ENCODE measurements at places on chromosomes 1 and 21.

GRCh38 chr1:221336126-221336525 is 405.8 kb downstream of the DUSP10 start:
- DNase-seq = no peak

GRCh38 chr1:87249803-87250202 is 78.9 kb upstream of the LMO4 start:
- no peak for DNase-seq

GRCh38 chr1:227922501-227923352 is 25.0 kb downstream of the WNT9A start:
- DNase-seq = no peak

DNA sequence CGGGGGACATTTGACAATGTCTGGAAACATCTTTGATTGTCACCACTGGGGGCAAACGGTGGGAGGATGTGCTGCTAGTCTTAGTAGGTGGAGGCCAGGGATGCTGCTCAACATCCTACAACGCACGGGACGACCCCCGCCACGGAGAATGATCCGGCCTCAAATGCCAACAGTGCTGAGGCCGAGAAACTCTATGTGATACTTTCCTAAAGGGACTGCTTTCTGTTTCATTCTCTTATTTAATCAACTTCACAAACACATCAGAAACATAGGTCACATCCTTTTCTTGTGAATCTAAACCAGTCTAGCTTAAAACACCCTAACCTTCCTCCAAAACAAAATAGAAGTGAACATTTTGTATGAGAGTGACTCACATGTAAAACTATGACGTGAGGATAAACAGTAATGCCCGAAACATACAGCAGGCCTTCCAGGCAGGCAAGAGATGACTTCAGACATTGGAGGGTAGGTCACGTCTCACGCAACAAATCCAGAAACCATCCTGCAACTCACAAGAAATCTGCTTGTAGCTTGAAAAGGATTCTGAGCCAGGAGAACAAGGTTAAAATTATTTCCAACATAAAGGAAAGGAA is 37.2 kb upstream of the ETS2 start:
- DNase-seq = no peak

DNA sequence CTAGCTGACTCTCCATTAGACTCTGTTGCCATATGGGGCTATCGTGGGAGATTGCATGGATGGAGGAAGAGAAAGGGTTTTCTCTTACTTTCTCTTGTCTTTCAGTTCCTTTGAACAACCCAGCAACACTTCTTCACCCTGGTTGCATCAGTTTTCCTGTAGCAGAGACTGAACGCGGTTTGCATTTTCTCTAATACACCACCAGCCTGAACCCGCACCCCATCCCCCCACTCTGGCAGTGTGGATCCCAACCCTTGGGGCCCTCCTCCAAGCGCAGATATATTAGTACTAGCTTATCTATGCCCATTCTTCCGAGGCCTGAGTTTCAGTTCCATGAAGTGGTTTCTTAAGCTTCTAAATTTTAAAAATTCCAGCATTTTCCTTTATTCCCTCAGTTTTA is 12.6 kb downstream of the DR1 start:
- DNase-seq = no peak

DNA sequence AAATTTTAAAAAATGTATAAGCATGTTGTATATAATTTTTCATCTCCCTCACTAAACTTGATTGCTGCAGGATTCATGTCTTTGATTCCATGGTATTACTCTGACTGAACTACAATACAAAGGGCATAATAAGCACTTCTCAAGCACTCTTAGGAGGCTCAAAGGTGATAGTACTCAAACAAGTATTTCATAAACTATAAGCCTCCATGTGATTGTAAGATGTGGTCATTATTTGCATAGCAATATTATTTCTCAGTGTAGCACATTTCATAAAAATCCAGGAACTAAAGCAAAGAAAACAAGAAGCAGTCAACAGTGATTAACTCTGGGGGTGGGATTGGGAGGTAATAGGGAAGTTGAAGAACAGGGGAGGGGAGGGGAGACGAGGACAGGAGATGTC is 106.2 kb upstream of the DPT start:
- DNase-seq = no peak

DNA sequence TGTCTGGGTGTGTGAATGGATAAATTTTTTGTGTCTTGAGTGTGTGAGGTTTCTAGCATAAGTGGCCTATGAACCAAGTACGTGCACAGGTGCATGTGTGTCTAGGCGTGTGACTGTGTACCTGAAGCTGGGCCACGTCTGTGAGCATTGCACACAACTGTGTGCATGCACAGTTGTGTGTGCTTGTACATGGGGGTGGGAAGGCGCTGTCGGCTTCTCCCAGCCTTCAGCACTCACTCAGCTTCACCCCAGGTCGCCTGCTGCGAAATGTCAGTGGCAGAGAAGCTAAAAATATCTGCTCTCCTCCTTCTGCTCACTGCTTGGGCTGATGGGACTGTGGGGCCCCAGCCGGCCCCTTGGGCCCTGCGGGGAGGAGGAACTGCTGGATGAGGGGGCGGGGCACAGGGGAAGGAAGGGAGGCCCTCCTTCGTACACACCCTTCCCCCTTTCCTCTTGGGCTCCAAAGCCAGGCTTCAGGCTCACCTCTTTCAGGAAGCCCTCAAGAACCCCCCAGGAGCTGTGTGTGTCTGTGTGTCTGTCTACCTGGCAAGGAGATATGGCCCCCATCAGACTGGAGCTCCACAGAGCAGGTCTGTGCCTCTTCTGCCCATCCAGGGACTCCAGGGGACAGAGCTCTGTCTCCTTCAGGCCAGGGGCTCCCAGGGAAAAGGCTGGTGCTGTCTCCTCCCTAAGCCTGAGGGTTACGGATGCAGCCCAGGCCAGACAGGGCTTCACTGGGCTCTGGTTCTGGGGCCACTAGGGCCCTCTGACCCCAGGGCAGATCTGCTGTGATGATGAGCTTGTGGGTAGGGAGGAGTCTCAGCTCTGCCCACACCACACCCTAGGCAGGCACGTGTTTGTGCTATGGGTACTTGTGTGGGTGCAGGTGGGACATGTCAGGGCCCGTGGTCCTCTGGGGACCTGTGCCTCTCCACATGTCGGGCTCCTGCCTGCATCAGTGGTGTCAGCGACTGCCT is 35.6 kb upstream of the WASF2 start:
- peak; percentile 87 for DNase-seq

DNA sequence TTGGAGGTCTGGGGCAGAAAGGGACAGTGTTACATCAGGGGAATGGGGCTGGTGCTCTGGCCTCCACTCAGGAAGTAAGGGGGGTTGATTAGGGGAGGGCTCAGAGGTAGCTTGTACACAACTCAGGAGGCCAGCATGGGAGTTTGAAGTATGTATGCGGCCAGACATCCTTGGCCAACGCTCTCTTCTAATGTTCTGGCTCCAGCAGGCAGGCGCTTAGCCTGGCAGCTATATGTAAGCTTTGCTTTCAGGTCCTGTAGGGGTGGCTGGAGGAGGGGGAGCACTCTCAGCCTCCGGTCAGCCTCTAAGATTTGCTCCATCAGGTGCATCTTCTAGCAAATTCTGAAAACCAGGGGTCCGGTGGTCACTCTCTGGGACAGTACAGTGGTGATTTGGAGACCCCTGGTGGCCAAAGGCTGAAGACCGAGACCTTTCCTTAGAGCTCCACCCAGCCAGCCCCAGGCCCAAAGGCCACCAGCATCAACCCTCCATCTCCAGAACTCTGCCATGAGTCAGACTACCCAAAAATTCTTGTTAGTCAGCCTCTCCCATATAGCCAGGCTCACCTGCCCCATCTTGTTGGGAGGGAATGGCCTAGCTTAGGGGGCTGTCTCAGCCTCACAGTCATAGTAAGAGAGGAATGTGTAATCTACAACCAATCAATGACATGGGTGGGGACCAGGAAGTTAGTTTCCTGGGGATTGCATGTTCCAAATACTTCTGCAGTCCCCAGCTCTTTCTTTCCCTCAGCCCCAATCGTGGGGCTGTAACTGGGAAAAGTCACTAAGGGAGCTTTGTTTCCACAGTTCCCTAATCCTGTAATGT is 9.7 kb upstream of the COL8A2 start:
- peak; percentile 83 for DNase-seq

DNA sequence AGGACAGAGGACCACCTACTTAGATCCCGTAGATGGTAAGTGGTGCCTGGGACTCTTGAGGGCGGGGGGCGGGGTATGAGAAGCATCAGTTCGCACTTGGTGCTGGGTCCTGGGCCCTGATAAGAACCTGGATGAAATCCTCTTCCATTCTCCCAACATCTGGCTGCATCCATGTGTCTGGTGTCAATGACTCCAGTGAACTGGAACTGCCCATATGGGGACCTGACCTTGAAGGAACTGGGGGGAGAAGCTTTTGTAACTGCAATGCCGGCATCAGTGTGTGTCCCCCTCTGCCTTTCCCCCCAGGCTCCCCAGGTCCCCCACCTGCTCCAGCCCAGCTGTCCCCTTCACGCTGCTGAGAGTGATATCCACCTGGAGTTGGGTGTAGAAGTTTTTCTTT is 49.7 kb upstream of the EPB41 start:
- no peak for DNase-seq

GRCh38 chr1:86972262-86972661 is 57.8 kb downstream of the HS2ST1 start:
- no peak for DNase-seq

GRCh38 chr21:33300701-33301631 is 23.8 kb upstream of the IFNAR1 start:
- peak; percentile 40 for DNase-seq

- DNase-seq = no peak
These were observed 312.5 kb upstream of the DUSP10 start for GRCh38 chr1:222054416-222054815.

- DNase-seq = no peak
These were observed 204.5 kb upstream of the GREM2 start for GRCh38 chr1:240816472-240816871.

DNA sequence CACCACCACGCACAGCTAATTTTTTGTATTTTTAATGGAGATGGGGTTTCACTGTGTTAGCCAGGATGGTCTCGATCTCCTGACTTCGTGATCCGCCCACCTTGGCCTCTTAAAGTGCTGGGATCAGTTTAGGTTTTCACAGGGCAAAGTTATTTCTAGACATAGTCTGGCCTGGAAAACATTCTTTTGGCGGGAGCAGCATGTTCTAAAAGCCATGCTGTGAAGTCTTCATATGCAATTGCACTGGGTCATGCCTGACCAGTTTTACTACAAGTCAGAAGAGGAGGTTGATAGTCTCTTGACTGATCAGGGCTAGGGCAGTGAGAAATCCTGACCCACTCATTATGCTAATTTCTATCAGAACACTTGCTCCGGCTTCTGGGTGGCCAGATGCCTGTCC is 131.6 kb upstream of the POU3F1 start:
- no peak for DNase-seq

DNA sequence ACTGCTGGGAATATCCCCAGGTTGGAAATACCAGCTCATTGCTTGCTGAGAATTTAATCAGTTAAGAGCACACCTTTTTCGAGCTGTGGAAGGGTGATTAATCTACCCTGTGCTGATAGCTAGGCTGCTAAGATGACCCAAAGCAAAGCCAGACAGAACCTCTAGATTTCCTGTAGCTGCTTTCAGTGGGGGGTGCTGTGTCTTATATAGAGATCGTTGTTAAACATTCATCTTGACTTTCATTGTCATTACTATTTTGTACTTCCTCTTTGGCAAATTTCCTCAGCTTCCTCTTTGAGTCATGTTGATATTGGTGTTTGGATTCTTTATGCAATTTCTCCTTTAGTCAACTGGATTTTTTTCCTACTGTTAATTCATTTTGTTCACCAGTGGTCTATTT is 155.3 kb downstream of the DISC1 start:
- DNase-seq = no peak

- DNase-seq = no peak
These were observed 61.6 kb downstream of the FHAD1 start for GRCh38 chr1:15308621-15309027.

DNA sequence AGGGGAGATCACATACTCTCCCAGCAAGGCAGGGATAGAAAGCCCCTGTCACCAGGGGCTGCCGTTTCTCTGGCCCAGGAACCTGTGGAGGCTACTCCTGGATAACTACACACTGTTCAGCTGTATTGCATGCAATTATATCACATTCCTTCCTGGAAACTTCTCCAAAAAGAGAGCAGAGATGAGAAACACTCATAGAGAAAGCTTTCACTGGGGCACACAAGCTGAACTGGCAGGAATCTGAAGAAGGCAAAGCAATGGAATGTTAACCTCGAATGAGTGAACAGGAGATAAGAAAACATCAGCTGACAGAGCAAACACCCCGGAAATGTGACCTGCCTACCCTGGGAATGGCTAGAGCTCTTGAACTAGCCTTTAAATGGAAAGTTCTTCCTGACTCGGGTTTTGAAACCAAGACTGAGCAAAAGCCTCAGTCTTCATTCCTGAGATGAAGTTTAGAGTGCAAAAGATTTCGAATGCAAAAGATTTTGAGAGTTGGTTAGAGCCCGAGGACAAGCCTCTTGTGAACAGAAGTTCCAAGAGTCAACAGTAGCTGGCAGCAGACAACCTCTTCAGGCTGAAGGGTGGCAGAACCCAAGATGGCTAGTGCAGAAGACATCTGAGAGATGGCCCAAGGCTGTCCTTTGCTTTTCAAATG is 32.3 kb downstream of the CCN1 start:
- no peak for DNase-seq

- DNase-seq = no peak
These were observed 10.7 kb upstream of the MAST2 start for GRCh38 chr1:45792744-45793143.

- peak; percentile 75 for DNase-seq
These were observed 10.7 kb downstream of the EPHA2 start for GRCh38 chr1:16145030-16145661.

- DNase-seq = no peak
These were observed 54.6 kb upstream of the ACTRT2 start for GRCh38 chr1:2966449-2967328.

DNA sequence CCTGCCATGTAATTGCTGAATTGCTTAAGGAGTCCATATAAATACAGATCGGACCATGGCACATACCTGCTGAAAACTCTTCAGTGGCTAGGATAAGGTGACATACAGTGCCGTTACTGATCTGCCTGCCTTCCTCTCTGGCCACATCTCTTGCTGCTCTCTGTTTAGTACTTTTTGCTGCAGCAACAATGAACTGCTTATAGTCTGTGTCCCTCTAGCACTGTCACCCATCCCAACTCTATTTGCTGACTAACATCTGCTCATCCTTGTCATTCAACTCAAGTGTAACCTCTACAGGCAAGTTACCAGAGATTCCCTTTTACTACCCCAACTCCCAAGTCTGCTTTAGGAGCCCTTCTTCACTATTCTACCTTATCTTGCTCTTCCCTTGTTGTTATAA is 65.6 kb downstream of the GTF2B start:
- no peak for DNase-seq

All from right hindlimb (tissue), 1 donor.